AG10803 (cell line): ENCODE measurements at places on chromosomes 6 and 20.

DNA sequence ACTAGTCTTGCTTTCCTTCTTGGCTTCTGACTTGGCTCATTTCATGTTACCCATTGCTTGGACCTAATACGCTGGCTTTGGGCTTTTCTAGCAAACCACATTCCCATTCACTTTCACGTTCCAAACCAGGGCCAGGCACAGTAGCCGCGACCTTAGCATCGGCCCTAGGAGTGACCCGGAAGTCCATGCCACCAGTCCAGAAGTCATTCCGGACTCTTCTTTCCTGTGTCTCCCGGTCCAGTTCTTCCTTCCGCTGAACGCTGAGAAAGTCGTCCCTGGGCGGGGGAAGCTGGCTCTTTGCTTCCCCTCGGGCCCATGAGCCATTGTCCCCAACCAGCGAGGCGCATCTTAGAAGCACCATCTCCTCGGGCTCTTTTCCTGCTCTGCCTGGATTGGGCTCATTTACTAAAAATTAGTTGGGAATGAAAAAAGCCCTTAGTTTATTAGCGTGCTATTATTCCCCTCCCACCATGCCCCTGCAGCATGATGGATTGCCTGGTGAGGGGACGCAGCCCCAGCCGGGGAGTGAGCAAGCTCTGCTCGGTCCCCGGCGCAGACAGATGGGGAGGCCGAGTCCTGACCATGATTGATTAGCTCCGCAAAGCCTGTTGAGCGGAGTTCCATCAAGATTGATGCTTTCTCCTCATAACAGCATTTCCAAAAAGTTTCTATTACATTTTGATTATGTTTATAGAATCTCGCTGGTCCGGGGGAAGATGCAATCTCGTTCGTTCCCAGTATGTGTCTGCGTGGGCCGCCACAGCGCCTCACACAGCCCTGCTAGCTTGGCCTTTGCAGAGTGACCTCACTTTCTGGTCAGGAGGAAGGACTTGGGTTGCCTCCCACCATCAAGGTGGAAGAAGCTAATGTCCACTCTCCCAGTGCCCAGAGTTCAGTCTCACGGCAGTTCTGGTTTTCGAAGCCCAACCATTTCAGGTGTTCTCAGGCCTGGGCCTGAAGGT is 115.1 kb upstream of the TOP1 start:
- DNase-seq: no peak

- DNase-seq: no peak
Observed at GRCh38 chr20:57630061-57630460, 9.8 kb upstream of the ZBP1 start.

DNA sequence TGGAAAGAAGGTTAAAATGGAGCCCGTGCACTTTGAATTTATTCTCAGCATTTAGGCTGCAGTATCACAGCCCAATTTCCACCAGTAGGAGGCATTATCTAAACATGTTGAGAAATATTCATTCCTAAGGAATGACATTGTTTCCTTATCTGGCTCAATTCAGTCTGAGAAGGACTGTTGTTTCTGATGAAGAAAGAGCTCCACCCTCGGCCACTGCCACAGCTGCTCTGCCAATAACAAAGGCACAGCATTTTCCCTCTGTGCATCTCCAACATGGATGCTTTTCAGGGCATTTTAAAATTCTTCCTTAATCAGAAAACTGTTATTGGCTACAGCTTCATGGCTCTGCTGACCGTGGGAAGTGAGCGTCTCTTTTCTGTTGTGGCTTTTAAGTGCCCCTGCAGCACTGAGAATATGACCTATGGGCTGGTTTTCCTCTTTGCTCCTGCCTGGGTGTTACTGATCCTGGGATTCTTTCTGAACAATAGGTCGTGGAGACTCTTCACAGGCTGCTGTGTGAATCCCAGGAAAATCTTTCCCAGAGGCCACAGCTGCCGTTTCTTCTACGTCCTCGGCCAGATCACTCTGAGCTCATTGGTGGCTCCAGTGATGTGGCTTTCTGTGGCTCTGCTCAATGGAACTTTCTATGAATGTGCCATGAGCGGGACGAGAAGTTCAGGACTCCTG is at the start of gene CALHM5:
TSS of gene CALHM5 (plus strand) at position 216 of the 687 bp plus-strand sequence. CDS start at position 274, 58 bp downstream.
- DNase-seq: peak; percentile 90

- DNase-seq: no peak
Observed at GRCh38 chr6:150276168-150276936, 92.5 kb upstream of the IYD start.

GRCh38 chr6:44161997-44162338 is 3.3 kb downstream of the CAPN11 start:
- DNase-seq: peak; percentile 33
